ENCODE measurements at places on chromosomes 7 and 10.

DNA sequence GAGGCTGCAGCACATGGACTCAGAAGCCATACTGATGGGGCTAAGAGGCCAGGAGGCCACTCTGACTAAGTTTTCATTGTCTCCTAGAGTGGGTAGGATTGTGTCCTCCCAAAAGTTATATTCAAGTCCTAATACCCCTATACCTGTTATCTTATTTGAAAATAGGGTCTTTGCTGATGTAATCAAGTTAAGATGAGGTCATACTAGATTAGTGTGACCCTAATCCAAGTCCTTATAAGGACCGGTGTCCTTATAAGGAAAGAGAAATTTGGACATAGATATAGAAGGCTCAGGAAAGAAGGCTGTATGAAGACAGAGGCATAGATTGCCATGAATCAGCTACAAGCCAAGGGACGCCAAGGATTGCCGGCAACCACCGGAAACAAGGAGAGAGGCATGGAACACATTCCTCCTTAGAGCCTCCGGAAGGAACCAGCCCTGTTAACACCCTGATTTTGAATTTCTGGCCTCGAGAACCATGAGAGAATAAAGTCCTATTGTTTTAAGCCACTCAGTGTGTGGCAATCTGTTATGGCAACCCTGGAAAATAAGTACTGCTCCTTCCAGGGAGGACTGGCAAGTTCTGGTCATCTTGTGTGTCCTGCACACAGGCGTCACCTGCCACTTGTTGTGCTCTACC, 157.0 kb downstream of the EMX2 start:
- no peak for DNase-seq

DNA sequence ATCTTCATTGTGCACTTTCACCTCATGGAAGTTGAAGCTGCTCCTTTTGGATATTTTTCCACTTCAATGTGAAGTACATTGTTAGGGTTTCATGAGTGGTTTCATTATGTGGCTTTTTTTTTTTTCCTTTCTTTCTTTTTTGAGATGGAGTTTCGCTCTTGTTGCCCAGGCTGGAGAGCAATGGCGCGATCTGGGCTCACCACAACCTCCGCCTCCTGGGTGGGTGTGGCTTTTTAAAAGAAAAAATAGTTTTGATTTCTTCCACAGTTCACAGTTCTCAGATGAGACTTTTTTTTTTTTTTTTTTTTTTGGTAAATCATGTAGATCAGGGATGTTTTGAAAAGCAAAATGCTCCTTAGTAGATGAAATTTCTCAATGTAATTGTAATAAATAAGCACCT, 652.3 kb upstream of the ANKRD30A start:
- DNase-seq: no peak

DNA sequence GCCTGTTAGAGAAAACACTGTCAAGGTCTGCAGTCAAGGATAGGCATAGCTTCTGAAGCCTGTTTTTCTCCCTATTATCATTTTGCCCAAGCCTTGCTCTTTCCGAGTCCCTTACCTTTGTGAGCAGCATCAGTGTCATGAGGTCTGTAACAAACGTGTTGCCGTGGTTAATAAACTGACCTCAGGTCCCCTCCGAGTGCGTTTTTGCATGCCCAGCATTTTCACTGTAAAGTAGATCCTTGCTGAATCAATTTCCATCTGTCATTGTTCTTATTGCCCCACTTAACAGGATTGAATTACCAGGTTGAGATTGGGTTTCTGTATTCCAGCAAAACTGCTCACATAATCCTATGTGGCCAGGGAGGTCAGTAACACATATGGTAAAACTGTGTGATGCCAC, 110.3 kb downstream of the ZNF248 start:
- DNase-seq: no peak

DNA sequence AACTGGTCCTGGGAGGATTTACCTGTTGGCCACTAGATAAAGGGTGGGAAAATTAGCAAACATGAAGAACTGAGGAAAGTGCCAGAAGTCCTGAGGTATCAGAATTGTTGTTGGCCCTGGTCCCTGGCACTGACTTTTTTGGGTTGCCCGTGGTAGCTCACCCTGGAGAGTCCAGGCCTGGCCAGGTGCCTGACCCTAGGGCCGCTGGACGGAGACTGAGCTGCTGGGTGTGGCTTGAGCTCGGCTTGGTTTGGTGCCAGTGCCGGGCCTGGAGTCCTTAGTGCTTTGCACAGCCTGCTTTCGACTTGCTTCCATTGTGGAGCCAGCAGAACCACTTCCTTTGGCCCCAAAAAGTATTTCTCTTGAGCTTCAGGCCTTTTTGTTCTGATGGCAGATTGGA, 12.9 kb downstream of the MDH2 start:
- DNase-seq: no peak

- no peak for DNase-seq
These were observed 193.2 kb downstream of the MYOF start for GRCh38 chr10:93288679-93289634.

GRCh38 chr7:32048970-32049491, 21.2 kb downstream of the PDE1C start:
- DNase-seq: no peak

GRCh38 chr7:134710854-134711624, 64.4 kb downstream of the BPGM start:
- DNase-seq: peak; percentile 87

- no peak for DNase-seq
These were observed 404.3 kb upstream of the NPVF start for GRCh38 chr7:25632616-25633015.

DNA sequence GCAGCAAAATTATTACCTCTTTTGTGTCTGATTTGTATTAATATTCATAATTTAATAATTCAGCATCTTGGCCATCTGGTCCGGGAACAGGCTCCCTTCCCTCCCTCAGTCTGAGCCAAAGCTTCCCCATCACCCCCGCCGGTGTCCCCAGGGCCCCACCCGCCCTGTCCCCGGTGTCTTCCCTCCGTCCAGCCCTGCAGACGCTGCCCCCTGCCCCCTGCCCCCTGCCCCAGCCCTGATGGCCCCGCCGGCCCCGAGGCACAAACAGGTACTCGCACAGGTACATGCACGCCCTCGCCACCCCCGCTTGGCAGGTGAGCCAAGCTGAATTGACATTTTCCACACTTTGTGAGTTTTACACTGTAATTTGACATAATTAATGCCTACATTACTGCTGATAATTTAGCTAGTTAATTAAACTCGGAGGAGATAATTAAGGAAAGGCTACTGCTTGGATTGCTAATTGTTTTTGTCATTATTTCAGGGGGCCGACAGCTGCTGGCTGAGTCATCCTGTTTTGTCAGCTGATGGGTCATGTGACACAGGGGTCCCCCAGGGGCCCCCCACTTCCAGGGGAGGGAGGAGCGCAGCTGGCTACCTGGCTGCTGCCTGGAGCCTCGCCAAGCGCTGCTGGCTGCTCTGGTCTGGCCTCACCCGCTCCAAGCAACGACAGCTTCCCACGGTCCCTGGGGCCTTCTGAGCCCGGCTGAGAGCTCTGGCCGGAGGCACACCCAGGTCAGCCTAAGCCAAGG, 36.6 kb downstream of the MICALL2 start:
- no peak for DNase-seq

- no peak for DNase-seq
These were observed 186.6 kb upstream of the HDAC9 start for GRCh38 chr7:18308938-18309337.

- no peak for DNase-seq
These were observed 257.2 kb downstream of the KIAA1217 start for GRCh38 chr10:24465891-24466818.

- peak; percentile 60 for DNase-seq
These were observed 5.6 kb downstream of the CCSER2 start for GRCh38 chr10:84333864-84334451.

DNA sequence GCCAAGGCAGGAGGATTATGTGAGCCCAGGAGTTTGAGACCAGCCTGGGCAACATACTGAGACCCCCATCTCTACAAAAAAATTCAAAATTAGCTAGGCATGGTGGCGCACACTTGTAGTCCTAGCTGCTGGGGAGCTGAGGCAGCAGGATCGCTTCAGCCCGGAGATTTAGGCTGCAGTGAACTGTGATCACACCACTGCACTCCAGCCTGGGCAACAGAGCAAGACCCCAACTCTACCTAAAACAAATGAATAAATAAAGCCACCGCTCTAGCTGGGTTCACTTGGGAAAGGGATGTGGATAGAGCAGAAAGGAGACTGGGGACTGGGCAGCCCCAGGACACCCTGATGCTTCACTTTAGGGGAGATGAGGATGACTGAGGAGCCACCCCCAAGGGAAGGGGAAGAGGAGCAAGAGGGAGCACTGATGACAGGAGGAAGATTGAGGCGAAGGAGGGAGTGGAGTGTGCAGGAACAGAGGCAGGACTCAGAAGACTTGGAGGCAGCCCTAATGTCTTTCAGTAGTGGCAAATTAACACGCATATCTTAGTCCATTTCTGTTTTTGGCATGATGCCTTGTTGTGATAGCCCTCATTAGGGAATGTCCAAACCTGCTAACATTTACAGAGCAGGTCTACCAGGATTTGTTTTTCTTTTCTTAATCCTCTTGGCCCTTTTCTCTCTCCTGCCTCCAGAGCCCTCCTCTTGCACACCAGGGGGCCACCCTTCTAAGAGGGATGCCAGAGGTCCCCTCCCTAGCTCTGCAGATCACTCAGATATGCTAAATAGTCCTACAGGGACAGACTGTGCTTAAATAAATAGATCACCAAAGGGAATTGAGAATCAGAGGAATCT, 88.3 kb downstream of the C10orf105 start:
- DNase-seq: no peak

DNA sequence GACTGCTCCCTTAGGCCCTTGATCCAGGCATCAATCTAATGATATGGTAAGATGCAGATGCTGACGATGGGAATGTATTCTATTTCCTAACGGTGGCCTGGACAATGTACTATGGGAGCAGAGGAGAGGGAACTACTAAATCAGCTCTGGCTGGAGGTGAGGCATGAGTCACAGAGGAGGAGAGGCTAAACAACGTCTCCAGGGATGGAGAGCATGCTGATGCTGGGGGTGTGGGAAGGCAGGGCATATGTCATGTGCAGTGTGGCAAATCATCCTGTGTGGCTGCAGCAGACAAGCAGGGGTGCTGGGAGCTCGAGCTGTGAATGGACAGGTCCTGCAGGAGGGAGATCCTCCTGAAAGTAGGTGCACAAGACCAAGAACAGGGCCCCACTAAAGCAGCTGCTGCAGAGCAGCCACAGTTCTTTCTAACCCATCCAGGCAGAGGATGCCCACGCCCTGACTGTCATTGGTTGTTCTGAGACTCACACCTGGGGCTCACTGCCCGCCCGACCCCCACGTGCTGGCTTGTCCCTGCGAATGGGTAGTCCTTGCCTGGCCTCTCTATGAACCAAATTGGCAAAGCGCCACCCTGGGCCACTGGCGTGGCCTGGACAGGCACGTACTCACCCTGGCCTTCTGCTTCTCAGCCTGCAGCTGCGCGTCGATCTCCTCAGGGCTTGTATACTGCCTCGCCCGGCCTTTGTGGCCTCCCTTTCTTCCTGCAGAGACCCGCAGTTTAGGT, 4.0 kb downstream of the PDAP1 start:
- DNase-seq: no peak

DNA sequence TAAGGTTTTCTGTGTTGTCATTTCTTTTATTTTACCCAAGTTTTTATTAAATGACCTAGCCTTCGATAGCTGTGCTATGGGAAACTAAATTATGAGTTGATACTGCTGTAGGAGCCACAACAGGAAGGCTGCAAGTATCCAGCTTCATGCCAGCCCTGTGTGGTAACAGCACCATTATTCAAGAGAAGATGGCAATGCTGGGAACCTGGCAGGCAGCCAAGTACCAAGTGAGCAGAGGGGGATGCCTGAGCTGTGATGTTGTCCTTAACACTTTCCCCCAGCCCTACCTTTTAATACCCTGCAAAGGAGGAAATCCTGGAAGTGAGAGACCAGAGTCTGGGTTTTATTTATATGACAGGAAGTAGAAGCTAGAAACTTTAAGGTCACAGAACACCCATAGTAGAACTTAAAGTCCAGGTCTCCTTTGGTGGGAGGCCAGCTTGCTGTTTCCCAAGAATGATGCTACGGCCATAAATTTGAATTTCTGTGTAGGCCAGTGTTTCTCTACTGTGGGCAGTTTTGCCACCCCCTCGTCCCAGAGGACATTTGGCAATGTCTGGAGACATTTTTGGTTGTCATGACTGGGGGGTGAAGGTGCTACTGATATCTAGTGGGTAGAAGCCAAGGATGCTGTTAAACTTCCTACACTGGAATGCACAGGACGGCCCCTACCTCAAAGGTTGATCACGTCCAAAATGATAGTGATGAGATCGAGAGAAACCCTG, 9.2 kb upstream of the ATXN7L1 start:
- no peak for DNase-seq

GRCh38 chr7:17532861-17533404, 234.5 kb downstream of the AHR start:
- no peak for DNase-seq

DNA sequence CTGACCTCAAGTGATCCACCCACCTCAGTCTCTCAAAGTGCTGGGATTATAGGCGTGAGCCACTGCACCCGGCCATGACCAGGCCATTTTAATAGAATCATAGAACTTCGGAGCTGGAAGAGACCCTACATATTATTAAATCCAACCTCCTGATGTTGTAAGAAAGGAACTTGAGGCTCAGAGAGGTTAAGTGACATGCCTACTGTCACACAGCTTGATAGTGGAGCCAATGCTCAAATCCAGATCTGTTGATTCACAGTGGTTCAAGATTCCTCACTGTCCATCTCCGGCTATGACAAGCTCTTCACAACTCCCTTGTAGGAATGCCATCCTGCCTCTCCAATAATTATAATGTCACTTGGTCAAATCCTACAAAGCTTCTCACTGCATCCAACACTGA, 65.3 kb downstream of the MYOF start:
- no peak for DNase-seq

- DNase-seq: no peak
These were observed 103.3 kb downstream of the DNMBP start for GRCh38 chr10:99906470-99906869.

DNA sequence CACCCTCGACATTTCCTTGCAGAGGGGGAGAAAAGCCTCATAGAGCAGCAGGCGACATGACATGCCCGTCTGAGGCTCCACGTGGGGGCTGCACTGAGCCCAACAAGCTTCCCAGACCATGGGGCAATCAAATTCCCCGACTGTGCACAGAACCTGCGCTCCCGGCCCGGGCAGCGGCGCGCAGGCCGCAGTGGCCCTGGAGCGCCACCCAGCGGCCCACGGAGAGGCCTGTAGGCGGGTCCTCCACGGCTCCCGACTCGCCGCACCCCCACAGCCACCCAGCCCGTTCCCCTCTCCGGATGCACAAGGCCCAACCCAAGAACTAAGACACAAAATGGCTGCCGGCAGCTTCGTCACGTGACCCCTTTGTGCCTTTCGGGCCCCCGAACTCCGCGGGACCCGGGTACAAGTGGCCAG, 816 bp downstream of the EPC1 start:
- peak; percentile 93 for DNase-seq

DNA sequence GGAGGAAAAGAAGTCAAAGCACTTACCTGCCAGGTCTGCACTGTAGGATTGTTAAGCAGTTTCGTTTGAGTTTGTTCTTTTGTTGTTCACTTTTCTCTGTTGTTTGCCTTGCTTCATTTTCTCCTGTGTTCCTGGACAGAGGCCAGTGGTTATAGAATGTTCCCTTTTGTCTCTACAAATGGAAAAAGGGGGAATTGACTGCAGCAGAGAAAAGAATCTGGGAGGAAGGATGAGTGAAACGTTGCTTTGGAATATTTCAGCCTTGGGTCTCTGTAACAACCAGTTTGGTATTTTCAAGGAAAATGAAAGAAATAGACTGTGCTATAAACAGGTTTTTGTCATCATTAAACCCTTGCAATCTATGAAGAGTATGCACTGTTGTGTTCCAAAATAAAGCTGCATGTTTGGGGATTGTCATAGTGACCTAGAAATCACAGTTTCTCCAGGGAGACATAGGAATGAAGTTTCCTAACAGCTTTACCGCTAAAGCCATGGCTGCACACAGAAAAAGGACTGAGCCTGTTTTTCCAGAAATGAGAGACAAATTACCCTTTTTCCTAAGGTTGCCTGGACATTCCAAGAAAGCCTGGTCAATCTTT, 60.8 kb upstream of the HABP2 start:
- DNase-seq: no peak

All from CD8-positive, alpha-beta T cell (primary cell).